A549 treated with CORT108297 at 1 μM for 4 hours (cell line): ENCODE measurements at places on chromosomes 6 and 20. TPM values are rescaled to one million over a fixed set of nuclear protein-coding genes. Genes with fewer than 3 reads are reported as not detected.

Gene VSX1
- 1.0 to 1.2 TPM (median 1.1 TPM) in 5 replicates for total RNA-seq

Gene GNAS-AS1
- total RNA-seq, result not detected in 5 replicates

Gene BHLHE23
- total RNA-seq, result not detected in 5 replicates

Gene DEF6
- 0.03 to 0.07 TPM (median 0.06 TPM) in 3 of 5 replicates, not detected in the others for total RNA-seq

Gene PKIB
- total RNA-seq, result 0.50 to 1.2 TPM (median 0.78 TPM) in 5 replicates

Gene ZNF343
- total RNA-seq, result 11.8 to 16.5 TPM (median 13.0 TPM) in 5 replicates

Gene IMPG1
- not detected in 5 replicates for total RNA-seq

Gene TDP2
- total RNA-seq, result 37.2 to 44.2 TPM (median 39.5 TPM) in 5 replicates

Gene LRFN2
- total RNA-seq, result not detected in 5 replicates

Gene BPIFB2
- not detected in 5 replicates for total RNA-seq

Gene GGT7
- 5.6 to 8.2 TPM (median 7.5 TPM) in 5 replicates for total RNA-seq

Gene AP5S1
- 12.9 to 19.8 TPM (median 17.4 TPM) in 5 replicates for total RNA-seq

Gene INSM1
- total RNA-seq, result 0.02 TPM in 1 of 5 replicates, not detected in the others

Gene UBD
- 0.46 to 0.99 TPM (median 0.64 TPM) in 5 replicates for total RNA-seq

Gene FAM83D
- total RNA-seq, result 61.3 to 74.4 TPM (median 69.6 TPM) in 5 replicates
